ENCODE measurements at places on chromosomes 6 and 20.

- no peak for DNase-seq
Measured at GRCh38 chr6:296151-297122, 4.2 kb downstream of the DUSP22 start.

- DNase-seq: no peak
Measured at GRCh38 chr6:137271245-137272183, 52.3 kb upstream of the IFNGR1 start.

DNA sequence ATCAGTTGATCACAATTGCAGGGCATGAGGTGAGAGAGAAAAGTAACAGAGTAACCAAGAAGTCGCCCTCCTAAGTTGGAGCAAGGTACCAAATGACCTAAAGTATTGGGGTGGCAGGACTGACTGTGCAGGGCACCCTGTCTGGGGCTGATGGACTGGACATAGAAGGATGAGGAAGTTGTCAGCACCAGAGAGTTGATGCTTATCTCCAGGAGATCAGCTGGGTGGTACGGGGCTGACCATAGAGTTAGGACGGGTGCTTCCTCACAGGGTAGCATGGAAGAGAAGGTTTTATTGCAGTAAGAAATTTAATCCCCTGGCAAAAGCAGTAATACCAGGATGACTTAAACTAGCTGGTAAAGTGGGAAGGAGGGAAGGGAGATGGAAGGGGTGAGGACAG lies 66.7 kb downstream of the TMEM170B start:
- no peak for DNase-seq

DNA sequence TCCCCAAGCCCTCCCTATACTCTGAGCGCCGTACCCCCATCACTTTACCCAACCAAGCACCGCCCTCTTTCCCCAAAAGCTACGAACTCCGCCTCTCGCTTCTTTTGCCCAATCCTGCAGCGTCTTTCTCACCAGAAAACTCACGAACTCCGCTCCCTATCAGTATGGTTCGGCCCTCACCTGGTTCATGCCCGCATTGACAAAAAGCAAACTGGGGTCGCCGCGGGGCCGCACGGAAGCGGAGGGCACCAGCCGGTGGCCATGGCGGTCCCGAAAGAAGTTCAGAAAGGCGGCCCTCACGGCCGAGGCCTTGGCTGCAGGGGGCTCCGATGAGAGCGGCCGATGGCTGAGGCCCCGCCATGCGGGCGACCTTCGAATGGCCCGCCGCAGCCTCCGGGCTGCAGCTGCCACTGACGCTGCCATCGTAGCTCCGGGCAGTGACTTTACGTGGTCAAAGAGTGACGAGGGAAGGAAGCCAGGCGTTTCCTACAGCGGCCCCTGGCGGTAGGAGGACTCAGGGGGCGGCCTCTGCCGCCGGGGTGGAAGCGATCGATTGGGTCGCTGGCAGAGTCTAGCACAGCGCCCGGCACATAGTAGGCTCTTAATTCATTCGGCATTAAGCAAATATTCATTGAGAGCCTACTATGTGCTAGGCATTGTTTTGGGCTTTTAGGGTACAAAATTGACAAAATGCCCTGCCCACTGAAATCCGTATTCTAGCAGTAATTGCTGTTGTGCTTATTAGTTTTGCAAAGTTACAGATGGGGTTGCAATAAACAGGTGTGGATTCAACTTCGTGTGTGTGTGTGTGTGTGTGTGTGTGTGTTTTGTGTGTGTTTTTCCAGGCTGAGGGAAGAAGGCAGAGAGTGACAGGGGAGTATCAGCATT lies at the start of gene AARS2:
Gene AARS2, minus strand, starts transcription at position 447 of the 888 bp plus-strand sequence. Its CDS starts 24 bp downstream, at position 423.
- DNase-seq: peak; percentile 88

DNA sequence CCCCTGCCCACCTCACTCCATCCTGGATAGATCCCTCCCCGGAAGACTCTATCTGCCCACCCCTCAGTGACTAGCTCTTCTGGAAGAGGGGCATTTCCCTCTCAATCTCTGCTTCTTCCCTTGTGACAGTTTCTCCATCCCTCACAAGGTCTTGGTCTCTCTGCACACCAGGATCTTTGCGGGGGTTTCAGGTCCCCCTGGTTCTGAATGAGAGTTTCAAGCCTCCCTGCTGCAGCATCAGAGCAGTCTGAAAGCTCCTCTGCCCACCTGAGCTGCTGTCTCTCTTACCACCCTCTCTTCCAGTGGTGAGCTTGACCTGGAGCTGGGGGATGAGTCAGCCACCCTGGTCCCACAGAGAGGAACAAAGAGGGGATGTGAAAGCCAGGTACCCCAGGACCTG lies 24.4 kb downstream of the TNXB start:
- DNase-seq: no peak

DNA sequence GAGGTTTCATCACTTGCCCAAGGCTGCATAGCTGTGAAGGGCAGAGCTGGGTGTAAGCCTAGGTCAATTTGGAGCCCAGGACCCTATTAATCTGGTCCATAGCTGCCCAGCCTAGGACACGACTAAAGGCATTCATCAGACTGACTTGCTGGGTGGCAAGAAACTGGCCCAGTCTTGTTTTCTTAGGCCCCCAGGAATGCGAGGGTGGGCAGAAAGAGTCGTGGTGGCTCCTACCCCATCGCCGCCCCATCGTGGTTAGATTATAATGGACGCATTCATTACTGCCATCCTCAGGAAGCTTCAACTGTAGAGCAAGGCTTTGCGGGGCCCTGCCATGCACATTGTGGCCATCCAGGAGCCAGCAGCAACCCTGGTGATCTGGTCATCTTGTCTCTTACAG lies 16.1 kb downstream of the DYNLRB1 start:
- no peak for DNase-seq

GRCh38 chr6:94894300-94894699 lies 683.0 kb upstream of the MANEA start:
- DNase-seq: no peak

GRCh38 chr6:149118737-149119653 lies 198.5 kb upstream of the TAB2 start:
- DNase-seq: no peak

DNA sequence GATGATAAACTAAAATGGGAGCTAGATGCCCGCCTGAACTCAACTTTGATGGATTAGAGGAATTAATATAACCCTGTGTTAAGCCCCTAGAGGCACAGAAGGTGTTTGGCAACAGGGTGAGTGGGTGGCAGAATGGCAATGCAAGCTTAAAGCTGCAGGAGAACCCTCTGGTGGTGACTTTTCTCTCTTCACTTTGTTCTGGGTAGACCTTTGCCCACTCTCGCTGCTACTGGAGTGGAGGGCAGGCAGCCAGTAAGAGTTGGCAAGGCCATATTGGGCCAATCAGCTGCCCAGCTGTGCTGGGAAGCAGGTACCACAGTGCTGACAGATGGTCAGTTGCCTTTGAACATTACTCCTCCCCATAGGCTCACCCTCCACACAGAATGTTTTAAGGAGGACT lies 468.2 kb downstream of the MMUT start:
- DNase-seq: no peak

Measured in activated effector memory CD4-positive, alpha-beta T cell treated with Interleukin-2 at 50 U/mL for 16 hours (primary cell).